ENCODE measurements at places on chromosomes 2 and 18.

GRCh38 chr2:143807671-143808070, 678.5 kb downstream of the ARHGAP15 start:
- DNase-seq = no peak

- DNase-seq = no peak
Observed at GRCh38 chr18:63980896-63981460, 11.1 kb downstream of the SERPINB8 start.

- DNase-seq = no peak
Observed at GRCh38 chr2:121884078-121884477, 128.6 kb downstream of the TSN start.

- DNase-seq = no peak
Observed at GRCh38 chr18:56423626-56424025, 214.8 kb downstream of the TXNL1 start.

- no peak for DNase-seq
Observed at GRCh38 chr2:129752686-129753085, 226.8 kb upstream of the RAB6C start.

GRCh38 chr18:61086657-61087056, 246.6 kb upstream of the CDH20 start:
- DNase-seq = no peak

DNA sequence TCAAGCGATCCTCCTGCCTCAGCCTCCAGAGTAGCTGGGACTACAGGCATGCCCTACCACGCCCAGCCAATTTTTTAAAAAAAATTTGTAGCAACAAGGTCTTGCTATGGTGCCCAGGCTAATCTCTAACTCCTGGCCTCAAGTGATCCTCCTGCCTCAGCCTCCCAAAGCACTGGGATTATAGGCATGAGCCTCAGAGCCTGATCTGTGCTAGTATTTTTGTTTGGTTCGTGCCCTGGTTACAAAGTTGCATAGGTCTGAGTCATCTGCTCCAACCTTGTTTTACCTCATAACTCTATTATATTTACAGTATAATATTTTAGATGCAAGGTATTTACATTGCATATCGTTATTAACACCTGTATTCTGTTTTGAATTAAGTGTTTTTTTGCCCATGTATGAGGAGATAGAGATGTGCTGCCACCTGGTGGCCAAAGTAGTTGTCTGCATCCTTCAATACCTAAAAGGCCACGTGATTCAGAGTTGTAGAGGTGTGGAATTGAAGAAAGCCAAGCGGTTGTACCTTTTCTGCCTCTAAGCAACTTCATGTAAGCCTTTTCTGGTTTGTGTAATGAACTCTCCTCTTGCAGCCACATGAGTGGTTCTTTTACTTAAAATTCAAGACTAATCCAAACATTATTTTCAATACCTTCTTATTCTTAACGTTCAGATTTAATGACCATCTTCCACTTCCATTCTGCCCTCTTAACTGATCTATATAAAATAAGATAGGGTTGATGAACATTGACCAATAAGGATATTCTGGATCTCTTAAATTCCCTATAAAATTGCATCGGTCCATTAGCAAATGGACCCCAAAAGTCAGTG, 19.9 kb upstream of the CABYR start:
- DNase-seq = peak; percentile 29

DNA sequence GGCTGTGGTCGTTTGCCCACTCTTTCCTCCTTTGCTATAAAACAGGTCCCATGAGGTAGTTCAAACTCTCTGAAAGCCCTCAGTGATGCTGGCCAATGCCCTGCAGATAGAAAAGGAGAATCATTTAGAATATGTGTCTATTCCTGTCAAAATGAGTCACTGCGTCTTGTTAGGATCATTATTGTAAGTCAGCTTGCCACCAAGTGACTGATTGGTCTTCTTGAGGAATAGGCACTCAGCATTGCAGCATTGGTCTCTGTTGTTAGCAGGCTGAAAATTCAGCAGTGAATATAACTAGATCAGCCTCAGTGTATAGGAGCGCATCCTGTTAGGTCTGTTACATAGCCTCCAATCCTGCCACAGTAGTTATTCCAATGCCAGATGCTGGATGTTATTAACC, 28.9 kb downstream of the PRKRA start:
- no peak for DNase-seq

DNA sequence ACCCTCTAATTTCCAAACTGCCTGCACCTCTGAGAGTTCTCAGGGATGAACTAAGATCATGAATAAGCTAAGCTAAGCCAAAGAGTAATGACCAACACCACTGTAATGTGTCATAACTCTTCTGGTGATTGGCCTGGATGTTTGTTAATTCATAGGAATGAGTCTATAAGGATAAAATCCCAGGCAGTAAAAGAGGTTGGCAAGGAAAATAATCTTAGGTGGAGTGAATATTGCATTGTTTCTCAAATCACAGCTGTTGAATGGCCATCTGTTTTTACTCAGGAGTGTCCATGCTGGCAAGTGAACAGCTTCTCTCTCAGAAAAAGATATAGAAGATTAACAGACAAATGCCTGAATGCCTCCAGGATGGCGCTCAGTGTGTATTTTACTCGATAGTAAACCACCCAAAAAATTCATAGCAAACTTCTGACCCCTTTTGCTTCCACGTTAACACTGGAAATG, 60.8 kb upstream of the GLS start:
- no peak for DNase-seq

GRCh38 chr2:170375192-170375591, 197.2 kb downstream of the MYO3B start:
- no peak for DNase-seq

DNA sequence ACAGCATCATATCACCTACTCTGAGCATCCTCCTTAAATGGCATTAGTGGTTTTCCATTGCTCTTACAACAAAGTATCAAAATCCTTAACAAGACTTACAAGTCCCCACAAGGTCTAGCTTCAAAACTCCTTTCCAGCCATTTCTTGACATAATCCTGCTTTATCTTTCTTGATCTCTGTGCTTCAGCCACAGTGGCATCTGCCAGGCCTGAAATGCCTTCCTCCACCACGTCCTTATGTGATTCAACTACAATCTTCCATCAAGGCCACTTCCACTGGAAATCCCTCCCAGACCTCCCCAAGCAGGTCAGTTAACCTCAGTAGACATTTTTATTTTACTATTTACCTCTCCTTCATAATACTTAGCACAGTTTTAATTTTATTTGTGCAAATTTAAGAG, 83.8 kb upstream of the CCDC150 start:
- DNase-seq = no peak

- DNase-seq = no peak
Observed at GRCh38 chr2:78861546-78861945, 164.0 kb upstream of the REG3G start.

DNA sequence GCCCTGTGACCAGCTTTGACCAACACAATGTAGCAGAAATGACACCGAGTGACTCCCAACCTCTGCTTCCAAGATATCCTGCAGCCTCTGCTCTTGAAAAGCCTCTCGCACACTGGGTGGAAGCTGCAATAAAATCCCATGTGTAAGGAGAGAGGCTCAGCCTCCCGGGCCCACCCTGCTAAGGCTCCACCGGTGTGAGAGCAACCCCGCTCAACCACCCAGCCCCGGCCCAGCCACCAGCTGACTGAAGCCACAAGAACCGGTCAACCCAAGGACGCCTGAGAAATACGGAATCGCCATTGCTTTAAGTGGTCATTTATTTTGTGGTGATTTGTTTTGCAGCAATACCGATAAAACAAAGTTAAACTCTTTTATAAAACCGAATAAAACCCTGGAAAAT, 452.8 kb upstream of the SMIM21 start:
- no peak for DNase-seq

GRCh38 chr2:40658941-40659340, 207.1 kb upstream of the SLC8A1 start:
- DNase-seq = no peak

- DNase-seq = no peak
Observed at GRCh38 chr2:218569038-218569431, 396 bp downstream of the CNOT9 start.

DNA sequence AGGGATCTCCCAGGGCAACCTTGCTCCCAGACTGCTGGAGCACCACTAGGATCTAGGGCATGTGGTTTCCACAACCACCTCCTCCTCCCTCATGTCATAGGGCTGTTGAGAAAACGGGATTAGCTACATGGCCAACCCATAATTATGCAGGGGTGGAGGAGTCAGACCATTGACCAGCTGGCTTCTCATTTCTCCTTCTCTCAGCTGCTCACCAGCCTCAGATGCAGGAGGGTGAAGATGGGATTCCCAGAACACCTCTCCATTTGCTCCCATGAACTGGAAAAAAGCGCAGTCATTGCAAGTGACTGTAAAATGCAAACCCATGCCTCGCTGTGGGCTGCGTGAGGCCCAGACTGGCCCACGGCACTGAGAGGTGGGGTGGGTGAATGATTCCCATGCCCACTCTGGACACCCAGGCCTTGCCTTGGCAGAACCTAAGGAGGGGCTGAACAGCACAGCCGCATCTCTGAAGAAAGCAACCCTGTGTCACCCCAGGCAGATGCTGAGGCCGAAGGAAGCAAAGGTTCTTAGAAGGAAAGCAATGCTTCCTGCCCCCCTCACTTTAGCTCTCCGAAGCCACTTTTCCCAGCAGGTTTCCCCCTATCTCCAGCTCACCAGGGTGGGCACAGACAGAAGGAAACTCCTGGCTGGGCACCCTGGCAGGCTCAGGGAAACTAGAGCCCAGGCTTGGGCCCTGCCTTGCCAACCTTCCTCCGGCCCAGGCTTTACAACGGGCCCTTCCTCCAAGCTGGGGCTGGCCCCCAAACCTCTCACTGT, 69.6 kb upstream of the RTN4 start:
- no peak for DNase-seq

- DNase-seq = no peak
Observed at GRCh38 chr18:77178559-77178958, 46.0 kb upstream of the MBP start.

DNA sequence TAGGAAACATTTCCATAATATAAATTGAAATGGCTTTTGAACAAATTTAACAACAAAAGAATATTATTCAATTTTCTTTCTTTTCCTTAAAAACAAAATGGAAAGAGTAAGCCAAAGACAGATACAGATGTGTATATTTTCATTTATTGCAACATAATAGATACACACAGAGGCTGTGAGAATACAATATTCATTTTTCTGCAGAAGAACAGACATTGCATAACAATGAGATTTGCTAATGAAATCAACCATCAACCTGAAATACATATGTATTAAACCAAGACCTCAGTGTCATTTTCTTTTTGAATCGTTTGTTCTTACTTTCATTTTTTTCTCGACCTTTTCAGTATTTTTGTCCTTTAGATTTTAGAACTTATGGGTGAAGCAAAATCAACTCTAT, 95.1 kb downstream of the BAZ2B start:
- DNase-seq = no peak

DNA sequence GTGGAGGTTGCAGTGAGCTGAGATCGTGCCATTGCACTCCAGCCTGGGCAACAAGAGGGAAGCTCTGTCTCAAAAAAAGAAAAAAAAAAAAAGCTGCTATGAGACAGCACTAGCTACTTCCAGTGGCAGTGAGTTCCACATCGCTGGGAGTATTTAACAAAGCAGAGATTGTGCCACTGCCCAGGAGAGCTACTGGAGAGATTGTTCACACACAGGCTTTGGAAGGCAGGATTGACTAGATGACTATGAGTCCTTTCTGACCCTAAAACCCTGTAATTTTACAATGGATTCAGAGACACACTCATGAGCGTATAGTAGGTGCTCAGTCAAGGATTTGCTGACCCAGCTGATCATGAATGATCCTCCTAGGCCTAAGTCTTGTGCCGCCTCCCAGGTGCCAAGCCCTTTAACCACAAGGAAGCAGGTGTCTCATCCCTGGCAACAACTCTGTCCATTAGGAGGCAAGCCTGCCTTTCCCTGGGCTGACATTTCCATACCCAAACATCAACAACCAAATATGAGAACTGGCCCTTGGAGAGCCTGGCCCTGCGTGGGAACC, 45.0 kb upstream of the ODC1 start:
- DNase-seq = no peak

DNA sequence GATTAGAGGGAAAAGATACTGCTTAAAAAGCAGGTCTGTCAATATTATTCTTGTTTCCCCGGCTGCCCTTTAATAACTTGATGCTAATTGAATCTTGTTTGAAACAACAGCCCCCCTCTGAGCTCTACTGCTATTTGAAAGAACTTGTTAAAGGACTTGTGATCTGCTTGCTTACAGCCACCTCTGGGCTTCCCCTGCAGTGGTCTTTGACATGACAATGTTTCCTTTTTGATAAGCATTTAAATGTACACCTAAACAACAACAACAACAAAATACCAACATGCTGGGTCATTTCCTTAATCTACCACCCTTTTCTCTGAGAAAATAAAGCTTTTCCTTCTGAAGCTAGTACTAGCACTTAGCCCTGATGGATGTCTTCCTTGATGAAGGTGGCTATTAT, 3.9 kb downstream of the HOXD1 start:
- DNase-seq = no peak

- DNase-seq = no peak
Observed at GRCh38 chr2:201781557-201782051, 871 bp upstream of the ALS2 start.

DNA sequence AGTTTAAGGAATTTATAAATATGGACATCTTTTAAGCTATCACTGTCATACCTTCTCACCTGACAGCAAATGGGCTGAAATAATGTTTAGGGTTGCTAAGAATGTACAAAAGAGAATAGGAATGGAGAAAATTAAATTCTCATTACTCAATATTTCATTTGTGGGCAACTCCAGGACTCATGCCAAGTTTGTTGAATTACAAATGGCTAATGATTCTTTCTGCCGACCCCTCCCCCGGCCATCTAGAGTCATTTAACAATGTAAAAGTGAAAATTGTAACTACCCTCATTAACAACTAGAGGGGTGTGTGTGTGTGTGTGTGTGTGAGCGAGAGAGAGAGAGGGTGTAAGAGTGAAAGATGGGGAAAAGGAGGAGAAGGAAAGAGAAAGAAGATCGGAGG, 708.5 kb upstream of the FAM98A start:
- DNase-seq = no peak

DNA sequence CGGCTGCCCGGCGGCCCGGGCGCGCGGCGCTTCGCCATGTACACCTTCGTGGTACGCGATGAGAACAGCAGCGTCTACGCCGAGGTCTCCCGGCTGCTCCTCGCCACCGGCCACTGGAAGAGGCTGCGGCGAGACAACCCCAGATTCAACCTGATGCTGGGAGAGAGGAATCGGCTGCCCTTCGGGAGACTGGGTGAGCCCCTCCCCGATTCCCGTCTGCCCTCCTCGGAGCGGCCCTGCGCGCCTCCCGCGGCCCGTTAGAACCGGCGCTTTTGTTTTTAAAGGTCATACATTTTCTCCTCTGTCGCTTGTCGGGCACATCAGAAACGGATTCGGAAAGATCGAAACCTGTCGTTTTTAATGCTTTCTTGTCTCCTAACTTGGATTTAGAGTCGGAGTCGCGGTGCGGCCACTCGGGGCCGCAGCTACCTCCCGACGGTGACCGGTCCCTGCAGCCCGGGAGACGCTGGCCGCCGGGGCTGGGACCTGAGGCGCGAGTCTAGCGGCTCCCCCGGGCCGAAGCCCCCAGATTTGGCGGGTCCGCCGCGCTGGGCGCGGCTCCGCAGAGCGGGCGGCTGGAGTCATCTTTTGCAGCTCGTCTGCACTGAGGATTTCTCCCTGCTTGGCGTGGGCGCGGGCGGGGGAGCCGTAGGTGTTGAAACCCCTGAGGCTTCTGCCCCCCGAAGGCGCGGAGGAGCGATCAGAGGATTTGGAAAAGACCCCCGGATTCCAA, 519 bp downstream of the TTL start:
- peak; percentile 11 for DNase-seq

Measured in NCI-H1417 treated with DMSO at 0.1 percent for 48 hours (cell line).